Hepatocyte (in vitro differentiated cells): ENCODE measurements at places on chromosomes 1 and 21.
A peak's percentile ranks its signal among the peaks of the same experiment; 100 is the strongest.

GRCh38 chr1:28172713-28173150 is 3.8 kb downstream of the PTAFR start:
- peak; percentile 60 for DNase-seq

DNA sequence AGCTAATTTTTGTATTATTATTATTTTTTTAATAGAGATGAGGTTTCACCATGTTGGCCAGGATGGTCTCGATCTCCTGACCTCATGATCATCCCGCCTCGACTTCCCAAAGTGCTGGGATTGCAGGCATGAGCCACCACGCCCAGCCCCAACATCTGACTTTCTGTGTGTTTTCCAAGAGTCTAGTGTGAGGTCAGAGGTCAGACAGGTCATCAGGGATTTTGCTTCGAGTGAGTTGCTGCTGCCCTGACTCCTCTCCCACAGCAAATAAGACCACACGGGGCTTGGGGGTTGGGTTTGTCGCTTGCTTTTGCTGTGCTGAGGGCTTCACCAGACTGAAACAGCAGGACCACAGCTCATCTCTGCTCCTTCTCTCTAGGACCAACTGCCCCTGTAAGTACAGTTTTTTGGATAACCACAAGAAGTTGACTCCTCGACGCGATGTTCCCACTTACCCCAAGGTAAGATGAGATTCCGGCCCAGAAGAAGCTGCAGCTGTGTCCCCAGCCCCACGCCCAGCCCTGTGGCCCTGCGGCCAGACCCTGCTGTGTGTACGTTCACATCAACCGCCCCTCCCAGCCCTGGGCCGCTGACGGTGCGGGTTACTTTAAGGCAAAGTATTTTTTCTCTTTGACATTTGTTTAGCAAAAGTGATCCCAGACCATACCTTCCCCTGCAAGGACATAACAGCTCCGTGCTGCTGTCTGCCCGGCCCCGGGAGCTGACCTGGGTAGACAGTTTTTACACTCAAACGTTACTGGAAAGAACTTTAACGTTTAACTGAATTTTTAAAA is 97.5 kb downstream of the PDE9A start:
- no peak for DNase-seq

- no peak for DNase-seq
Observed at GRCh38 chr1:116769104-116769452, 14.8 kb downstream of the CD2 start.

DNA sequence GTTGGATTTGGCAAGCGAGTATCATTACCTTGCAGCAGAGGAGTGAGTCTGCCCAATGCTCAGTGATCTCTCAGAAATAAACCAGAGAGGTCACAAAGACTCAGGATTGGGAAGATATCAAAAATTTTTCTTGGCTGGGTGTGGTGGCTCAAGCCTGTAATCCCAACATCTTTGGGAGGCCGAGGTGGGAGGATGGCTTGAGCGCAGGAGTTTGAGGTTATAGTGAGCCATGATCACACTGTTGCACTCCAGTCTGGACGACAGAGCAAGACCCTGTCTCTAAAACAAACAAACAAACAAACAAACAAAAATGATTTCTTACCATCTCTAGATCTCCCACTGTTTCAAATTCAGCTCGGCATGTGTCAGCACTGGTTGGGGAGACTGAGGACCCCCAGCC is 13.3 kb upstream of the BECN2 start:
- no peak for DNase-seq

DNA sequence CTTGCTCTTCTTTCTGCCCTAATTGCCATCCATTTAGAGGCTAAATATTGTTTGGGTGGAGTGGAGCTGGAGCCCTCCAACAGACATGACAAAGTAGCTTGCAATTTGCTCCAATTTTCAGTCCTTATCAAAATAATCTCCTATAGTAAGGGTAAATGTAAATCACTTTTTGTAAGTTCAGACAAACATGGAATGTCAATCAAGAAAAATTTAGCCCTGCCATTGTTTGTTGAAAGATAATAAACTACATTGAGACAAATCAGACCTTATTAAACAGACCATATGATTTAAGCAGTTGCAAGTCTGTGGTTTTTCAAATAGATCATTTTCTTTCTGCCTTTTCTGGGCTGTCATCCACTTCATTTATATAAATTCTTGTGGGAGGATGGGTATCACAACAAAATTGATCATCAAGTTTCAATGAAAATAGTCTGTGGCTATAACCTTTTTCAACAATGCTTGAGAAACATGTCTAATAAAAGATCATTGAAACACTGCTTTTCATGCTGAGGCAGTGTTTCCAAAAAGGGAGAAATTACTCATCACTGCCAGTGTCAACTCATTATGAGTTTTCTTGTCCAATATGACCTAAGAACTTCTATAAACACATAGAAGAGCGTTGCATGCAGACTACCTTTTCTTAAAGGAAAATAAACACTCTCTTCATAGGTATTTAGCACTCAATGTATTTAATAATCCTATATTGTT is 1152.0 kb upstream of the B3GALT2 start:
- DNase-seq: no peak

DNA sequence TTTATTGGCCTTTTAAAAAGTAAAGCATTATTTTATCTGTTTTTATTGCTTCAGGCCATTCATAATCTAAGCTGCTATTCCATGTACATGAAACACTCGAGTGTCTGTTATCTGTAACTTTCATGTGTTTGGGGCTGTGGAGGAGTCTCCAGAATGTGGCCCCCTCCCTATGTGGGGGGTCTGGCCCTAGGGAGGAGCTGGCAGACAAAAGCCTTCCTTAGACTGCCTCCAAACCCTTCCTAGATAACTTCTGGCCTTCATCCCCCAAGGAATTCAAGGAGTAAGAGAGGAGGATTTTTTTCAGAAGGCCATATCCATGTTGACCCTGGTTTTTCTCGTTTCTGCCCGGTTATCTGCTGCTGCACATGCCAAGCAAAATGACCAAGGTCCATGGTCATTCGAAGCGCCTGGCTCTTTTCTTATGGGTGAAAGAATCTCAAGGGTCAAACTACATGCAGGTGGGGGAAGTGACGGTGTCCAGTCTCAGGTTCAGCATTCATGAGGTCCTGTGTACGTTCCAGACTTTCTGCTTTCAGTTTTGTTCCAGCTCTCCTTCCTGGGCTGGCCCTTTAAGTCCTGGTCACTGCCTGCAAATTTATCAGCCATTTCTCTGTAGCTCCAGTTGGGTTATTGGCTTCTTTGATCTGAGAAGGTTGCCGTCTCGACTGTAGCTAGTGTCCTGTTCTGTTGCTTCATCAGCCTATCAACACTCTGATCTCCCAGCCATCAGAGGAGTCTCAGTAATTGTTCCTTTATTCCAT is 8.3 kb downstream of the TENT5C start:
- DNase-seq: no peak

DNA sequence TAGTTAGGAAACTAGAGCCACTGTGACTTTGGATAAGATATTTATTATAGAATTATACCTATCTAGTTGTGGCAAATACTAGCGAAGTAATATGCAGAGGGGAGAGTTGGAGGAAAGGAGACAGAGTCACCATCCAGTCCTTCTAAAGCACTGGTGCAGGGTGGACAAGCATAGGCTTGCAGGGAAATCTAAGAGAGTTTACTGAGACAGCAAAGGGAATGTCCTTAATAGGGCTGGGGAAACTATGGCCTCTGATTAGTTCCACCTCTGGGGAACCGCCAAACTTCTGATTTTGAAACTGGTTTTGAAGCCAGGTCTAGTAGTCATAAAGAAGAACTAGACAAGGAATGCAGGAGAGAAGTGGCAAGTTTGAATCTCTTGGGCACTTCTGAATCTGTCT is 407.9 kb downstream of the VAV3 start:
- no peak for DNase-seq

- no peak for DNase-seq
Observed at GRCh38 chr1:43256675-43257570, 12.9 kb upstream of the TMEM125 start.

DNA sequence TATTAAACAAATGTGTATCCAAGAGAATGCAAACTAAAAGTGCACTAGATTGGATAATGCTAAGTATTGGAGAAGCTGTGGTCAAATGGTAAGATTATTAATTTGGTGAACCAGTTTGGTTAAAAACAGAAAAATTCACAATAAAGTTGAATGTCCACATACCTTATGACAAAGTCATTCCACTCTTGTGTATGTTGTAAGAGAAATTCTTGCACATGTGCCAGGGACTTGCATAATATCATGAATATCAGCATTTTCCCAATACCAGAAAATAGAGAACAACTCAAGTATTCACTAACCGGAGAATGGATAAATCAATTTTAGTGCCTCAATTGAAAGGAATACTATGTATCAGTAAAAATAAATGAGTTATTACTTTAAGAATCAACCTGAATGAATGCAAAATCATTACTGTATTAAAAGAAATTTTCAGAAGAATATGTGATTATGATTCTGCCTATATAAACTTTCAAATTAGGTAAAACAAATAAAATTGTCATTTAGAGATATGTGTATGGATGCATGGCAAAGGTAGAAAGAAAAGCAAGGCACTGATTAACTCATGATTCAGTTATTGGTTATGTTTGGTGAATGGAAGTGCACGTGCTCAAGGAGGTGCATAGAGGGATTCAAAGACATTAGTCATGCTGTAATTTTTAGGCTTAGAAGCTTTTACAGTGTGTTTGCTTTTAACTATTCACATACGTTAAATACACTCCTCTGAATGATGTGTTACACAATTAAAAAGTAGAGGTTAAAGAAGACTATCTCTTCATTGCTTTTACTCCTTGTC is 217.4 kb upstream of the KCNK2 start:
- DNase-seq: no peak

- no peak for DNase-seq
Observed at GRCh38 chr1:21322681-21323016, 32.4 kb upstream of the ECE1 start.

DNA sequence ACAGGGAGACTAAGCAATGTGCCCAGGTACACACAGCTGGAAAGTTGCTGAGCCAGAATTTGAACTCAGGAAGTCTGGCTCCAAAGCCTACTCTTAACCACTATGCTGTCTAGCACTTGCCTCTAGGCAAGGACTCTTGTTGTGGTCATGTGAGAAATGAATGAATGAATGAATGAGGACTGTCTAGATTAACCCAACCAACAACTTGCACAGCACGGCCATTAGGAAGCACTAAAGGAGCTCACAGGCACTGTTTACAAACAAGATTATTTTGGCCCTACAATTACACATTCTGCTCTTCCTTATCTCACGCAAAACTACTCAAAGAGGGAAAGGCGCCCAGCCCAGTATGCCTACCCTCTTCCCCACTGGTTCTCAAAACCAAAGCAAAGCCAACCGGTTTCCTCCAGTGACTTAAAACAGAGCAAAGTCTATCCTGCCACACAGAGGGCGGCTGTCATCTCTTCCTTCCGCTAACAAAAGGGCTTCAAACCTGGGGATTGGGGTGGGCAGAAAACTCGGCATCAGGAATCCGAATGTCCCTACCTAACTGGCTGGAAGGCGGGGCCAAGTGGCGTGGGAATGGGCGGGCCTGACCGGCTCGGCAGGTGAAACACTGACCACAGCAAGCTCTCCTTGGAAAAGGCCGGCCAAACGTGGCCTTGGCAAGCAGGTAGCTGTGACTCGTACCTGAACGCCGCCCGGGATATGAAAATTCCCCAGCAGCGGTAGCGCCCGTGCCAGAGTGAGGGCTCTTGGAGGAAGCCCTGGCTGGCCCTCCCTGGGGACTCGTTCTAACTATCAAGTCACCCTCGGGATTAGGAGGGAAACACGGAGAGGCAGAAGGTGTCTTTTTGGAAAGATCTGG is 948 bp downstream of the STK40 start:
- peak; percentile 87 for DNase-seq

DNA sequence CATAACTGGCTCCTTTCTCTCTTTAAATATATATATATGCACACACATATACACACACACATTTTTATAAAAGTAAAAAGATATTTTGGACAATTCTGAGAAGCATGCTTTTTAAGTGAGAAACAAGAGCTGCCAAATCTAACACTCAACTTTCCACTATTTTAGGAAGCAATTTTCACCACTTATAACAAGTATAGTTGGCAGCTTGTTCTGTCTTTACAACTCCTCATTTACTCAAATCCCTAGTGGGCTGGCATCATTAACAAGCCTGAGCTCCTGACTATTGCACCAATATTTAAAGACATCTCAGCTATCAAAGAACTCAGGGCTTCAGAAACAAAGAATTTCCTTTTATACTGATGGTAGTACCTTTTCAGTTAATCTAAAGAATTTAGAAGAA is 76.6 kb downstream of the RAB3GAP2 start:
- no peak for DNase-seq

- DNase-seq: no peak
Observed at GRCh38 chr1:174676856-174677255, 229.1 kb downstream of the GPR52 start.

DNA sequence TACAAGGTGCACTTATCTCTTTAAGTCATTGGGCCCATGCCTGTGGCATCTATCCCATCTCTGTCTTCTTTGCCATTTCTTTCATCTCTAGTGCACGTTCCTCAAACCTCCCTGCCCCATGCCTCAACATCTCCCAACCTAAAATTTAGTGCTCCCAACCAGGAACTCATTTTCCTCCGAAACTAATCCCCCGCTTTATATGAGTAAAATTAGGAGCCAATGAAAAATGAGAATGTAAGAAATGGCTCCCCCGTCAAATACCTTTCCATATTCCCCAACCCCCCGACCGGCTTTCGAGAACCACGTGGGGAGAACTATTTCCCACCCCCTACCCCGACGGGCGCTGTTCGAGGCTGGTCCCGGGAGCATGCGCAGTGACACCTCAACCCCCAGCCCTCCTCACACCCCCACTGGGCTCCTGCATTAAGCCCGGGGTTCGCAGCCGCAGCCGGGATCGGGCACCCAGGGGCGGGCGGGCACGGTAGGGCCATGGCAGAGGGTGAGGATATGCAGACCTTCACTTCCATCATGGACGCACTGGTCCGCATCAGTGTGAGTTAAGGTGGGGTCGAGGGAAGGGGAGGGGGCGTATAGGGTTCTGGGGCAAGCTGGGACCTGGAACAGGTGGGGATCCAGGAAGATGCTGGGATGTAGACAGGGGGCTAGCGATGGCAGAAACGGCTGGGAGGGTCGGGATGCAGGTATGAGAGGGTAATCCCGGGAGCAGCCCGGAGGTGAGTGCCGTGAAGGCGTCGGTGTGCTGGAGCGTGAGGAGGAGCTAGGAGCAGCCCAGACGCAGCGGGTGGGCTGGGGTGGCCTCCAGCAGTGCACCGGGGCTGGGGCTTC is at the start of gene TRIM46:
TRIM46 (plus strand) TSS at position 372 of the 846 bp plus-strand sequence; CDS start at position 490, 118 bp downstream.
- DNase-seq: peak; percentile 48

DNA sequence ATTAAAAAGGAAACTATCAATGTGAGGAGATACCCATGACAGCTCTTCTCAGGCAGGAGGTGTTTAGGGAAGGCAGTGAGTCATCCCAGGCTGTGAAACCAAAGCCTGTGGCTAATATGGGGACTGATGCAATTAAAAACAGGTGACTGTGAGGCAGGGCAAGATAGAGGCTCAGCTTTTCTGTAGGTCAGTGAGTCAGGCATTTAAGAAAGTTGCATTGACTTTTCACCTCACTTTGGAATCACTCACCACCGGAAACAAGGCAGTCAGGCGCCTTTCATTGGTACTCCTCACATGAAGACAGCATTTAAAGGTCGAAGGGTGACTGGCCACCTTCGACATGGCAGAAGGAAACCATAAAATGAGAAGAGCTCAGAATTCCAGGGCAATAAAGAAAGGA is 54.5 kb downstream of the PAPPA2 start:
- peak; percentile 58 for DNase-seq

- DNase-seq: no peak
Observed at GRCh38 chr1:245436407-245436806, 281.6 kb downstream of the KIF26B start.

GRCh38 chr1:117182319-117182718 is 28.4 kb downstream of the VTCN1 start:
- no peak for DNase-seq
